ENCODE measurements at places on chromosomes 12 and 14.

DNA sequence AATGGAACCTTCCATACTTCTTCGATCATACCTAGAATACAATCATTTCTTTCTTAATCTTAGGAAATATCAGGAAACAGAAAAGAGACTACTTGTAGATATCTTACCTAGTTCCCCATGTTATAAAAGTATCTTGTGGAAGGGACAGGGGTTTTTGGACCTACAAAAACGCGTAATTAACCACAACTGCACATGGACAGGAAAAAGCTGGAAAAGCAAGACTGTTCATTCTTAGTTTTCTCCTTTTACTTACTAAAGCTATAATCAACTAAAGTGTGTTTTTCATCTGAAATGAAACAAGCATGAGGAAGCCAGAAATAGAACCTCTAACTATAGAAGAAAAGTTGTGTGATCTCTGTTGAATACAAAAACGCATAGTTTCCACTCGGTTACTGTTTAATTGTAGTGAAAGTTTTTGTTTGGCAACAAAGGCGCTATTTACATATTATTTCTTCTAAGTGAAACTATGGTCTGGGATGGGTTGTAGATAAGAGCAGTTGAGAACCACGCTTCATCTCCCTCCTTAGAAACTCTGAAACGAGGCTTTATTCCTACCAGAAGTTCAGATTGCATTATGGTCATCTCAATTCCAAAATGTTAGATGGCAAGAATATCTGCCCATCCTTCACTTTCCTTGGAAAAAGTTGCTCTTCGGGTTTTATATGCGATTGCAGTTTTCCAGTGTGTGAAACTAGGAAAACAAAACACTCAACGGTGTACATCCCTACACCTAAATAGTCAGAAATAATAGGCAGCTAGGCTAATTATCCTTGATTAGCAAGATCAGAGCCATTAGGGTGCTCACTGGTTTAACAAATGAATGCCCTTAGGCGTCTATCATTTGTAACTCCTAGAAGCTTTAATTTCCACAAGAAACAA lies 1.1 kb downstream of the BCAT1 start:
- no peak for DNase-seq

- DNase-seq, result peak; percentile 80
Measured at GRCh38 chr14:88614218-88614907, 51.5 kb downstream of the ZC3H14 start.

- no peak for DNase-seq
Measured at GRCh38 chr14:95645389-95645996, 40.7 kb upstream of the TCL1B start.

GRCh38 chr14:59939828-59940227 lies 19.9 kb downstream of the LRRC9 start:
- DNase-seq, result no peak

GRCh38 chr12:65121049-65121955 lies at the start of gene WIF1:
Gene WIF1, minus strand, starts transcription at chr12:65121305. Its CDS starts 114 bp downstream, at chr12:65121191.
- DNase-seq, result peak; percentile 6

- no peak for DNase-seq
Measured at GRCh38 chr12:74578486-74578885, 40.9 kb downstream of the ATXN7L3B start.

DNA sequence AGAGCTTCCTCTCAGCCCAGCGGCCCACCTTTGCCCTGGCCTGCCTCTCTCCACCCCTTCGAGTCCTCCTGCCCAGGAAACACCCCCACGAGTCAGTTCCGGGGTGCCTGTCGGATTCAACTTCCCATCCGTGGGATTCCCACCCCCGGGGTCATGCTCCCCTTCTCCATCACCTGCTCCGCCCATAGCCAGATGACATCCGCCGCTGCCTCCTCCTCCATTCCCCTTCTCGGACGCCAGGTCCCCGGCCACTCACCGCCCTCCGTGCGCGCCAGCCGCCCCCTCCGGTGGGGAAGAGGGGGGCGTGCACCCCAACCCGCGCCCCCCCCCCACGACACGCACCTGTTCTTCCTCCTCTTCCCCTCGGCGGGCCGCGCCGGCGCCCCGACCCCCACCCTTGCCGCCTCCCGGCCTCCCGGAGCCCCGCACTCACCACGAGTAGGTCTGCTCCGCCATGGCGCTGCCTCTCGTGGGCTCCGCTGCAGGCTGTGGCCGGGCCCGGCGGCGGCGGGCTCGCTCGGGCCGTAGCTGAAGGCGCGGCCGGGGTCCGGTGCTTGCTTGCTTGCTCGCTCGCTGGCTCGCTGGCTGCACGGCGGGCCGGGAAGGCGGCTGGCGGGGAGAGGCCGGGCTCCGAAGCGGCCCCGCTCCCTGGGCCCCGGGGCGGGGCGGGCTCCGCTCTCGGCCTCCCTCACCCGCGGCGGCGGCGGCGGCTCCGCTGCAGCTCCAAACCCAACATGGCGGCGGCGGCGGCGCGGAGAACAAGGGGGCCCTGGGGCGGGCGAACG lies 554 bp downstream of the SPPL3 start:
- DNase-seq, result no peak

DNA sequence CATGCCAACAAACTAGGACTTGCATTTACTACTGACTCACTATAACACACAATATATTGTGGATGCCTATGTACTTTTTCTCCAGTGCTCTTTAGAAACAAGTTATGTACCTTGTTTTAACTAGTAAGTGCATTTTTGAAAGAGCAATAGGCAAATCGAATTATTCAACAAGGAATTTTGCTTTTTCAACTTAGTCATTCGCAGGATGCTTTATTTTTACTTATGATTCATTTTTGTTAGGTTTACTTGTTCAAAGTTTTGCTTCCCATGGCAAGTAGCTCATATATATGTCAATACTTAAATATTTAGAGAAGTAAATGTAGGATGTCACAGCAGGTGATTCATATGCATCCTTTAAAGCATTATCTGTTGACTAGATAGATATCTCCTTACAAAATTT lies 149.8 kb downstream of the PELI2 start:
- DNase-seq, result peak; percentile 57

DNA sequence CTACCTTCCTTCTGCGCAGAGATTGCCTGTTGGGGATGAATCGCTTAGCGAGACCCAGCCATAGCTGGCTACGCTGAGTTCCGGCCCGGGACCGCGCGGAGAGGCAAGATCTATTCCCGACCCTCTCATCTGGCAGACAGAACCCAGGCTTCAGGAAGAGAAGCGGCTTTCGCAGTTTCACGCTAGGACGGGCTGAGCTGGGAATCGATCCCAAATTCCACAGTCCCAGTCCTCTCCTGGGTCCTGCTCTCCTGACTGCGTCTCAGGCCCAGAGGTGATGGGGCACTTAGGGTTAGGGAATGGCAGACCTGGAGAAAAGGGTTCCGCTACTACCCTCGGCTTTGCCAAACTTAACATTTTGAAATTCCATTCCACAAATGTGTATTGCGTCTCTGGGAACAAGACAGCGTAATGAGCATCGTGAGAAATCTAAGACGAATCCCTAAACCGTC lies 2.8 kb downstream of the PTPN21 start:
- peak; percentile 12 for DNase-seq

- DNase-seq, result no peak
Measured at GRCh38 chr14:70713511-70713916, 71.8 kb downstream of the TTC9 start.

All from fibroblast of skin of abdomen (primary cell).